ENCODE measurements at places on chromosomes 3 and 15. TPM values are rescaled to one million over a fixed set of nuclear protein-coding genes. Genes with fewer than 3 reads are reported as not detected.

Gene ERC2
- 1.5 TPM for total RNA-seq

Gene LDHAL6B
- not detected for total RNA-seq

Gene LRIG1
- total RNA-seq, result 54.2 TPM

Gene TGM5
- 0.32 TPM for total RNA-seq

Gene SYNM
- total RNA-seq, result 26.8 TPM

Gene GOLGA6D
- not detected for total RNA-seq
